Hematopoietic multipotent progenitor cell (in vitro differentiated cells): ENCODE measurements at places on chromosomes 11 and 22.

- no peak for DNase-seq
Measured at GRCh38 chr22:19976671-19977070, 35.1 kb upstream of the TXNRD2 start.

GRCh38 chr11:104432981-104433380 lies 269.0 kb upstream of the PDGFD start:
- no peak for DNase-seq

DNA sequence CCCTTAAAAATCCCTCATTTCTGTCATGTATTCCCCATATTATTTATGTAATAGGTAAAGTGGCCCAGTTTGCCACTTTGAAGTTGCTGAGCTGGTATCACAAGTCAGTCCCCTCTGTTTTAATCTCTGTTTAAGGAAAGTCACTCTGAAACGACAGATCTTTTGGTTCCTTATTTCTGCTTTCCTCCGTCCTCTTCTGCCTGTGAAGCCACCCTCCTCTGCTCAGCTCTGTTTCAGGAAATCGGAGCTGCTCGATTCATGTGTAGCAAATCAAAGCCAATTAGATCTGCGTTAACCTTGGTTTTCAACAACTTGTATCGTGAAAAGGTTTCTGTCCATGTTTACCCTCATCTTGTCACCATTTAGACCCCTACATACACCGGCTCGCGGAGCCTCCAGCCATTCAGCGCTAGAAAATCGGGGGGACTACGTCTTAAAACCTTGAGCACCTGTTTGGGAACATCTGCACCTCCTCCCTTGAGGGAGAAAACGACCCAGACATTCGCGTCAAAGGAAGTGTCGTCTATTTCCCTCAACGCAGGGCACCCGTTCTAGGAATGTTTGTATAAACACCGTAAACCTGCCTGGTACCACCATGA lies 576 bp upstream of the SC5D start:
- peak; percentile 56 for DNase-seq

DNA sequence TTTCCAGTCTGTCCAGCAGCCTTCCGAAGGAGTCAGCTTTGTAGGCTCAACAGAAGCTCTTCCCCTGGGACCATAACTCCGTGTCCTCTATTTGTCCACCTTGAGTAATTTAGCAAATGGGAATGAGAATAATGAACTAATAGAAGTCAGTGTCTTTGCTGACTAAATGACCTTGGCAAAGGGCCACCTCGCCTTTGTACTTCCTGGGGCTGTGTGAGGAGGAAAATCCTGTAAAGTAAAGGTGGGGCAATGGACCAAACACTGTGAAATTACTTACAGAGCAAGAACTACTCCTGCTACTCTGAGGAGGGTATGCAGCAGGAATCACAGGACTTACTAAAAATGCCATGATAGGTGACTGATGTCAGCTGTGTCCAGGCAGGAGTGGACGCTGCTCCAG lies 36.2 kb upstream of the CSNK2A3 start:
- no peak for DNase-seq

GRCh38 chr22:22913989-22914388 lies 26.4 kb downstream of the IGLL5 start:
- DNase-seq = peak; percentile 41

GRCh38 chr11:120188811-120189455 lies 21.9 kb upstream of the OAF start:
- DNase-seq = no peak

- DNase-seq = no peak
Measured at GRCh38 chr11:75639762-75640181, 29.1 kb downstream of the MAP6 start.

DNA sequence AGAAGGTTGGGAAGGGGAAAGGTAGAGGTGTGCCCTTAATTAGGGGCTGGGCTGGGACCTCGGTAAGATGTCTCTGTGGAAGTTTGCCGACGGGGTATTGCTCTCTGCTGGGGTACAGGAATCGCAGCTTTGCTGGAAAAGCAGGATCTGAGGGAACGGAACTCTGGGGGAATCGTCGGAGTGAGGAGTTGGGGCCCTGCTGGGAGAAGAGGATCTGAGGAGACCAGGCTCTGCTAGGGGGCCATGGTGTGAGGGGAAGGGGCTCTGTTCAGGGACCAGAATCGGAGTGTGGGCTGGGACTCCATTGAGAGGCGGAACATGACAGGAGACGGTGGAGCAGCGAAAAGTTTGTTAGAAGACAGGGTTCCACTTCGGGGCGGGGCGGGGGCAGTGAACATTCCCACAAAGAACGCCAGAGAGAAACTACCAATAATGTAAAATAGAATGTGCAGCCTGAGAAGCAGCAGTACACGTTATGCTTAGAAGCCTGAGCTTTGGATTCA lies 456 bp downstream of the AAMDC start:
- DNase-seq = peak; percentile 21

- DNase-seq = no peak
Measured at GRCh38 chr22:23110190-23110921, 31.4 kb downstream of the RSPH14 start.

DNA sequence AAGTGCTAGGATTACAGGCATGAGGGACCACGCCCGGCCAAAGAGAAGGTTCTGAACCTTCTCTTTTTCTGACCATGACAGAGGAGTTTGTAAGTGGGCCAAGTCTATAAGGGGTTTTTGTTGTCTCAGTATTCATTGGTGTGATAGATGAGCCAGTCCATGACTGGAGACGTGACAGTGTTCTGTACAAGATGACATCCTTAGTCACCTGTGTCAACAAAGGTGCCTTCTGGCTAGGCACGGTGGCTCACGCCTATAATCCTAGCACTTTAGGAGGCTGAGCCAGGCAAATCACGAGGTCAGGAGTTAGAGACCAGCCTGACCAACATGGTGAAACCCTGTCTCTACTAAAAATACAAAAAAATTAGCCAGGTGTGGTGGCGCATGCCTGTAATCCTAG lies 4.2 kb upstream of the KLHL22 start:
- DNase-seq = no peak

- DNase-seq = no peak
Measured at GRCh38 chr11:60840470-60841430, 1.2 kb upstream of the CCDC86 start.

DNA sequence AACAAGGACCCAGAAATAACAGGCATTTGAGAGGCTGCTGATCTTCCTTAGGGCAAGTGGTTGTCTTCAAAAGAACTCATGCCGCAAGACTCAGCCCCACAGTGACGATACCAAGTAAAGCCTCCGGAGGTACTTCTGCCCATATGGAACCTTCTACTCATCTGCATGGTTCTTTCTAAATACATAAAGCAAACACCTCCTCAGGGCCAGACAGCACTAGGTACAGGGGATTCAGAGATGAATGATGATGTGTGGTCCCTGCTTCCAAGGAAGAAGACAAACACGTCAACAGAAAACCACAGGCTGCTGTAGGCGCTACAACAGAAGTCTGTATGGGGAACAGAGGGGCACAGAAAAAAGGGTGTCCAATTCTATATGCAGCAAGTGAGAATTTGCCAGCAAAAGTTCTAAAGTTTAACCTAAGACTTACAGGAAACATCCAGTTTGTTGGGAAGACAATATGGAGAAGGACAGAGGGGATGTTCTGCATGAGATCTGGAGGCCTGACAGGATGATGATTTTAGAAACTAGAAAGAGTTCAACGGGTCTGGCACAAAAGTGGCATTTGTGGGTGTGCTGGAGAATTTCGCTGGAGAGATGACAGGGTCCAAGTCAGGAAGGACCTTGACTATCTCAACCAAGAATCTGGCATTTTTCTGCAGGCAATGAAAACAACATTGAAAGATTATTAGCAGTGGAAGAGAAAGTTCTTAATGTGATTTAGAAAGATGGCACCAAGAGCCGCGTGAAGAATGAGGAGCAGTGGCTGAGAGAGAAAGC lies 23.7 kb downstream of the JAML start:
- DNase-seq = peak; percentile 28

GRCh38 chr22:33038836-33039235 lies 19.3 kb downstream of the SYN3 start:
- no peak for DNase-seq

GRCh38 chr11:61054927-61055562 lies 47.2 kb upstream of the CD5 start:
- DNase-seq = no peak

GRCh38 chr11:16347928-16348685 lies 8.2 kb downstream of the SOX6 start:
- no peak for DNase-seq

GRCh38 chr11:123361110-123361509 lies 69.0 kb upstream of the GRAMD1B start:
- DNase-seq = no peak

GRCh38 chr11:134388590-134388989 lies 23.5 kb downstream of the B3GAT1 start:
- no peak for DNase-seq

DNA sequence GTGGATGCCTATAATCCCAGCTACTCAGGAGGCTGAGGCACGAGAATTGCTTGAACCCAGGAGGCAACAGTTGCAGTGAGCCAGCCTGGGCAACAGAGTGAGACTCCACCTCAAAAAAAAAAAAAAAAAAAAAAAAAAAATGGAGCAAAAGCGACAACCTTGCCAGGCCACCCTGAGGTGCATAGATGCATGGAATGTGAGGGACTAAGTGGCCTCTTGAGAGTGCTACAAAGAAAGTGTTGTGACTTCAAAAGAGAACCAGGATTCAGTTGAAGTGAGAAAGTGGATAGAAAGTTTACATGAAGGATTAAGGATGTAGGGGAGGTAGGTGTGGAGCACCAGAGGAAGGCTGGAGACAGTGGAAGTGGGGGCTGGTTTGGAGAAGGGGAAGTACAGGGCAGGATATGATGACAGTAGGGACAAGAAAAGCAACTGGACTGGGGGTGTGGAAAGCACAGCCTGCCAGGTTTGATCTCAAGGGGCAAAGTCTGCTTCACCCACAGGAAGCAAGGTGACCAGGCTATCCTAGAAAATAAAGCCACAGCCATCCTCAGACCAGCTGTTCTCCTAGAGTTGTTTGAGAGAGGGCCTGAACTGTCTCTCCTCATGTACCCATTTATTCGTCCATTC lies 36.0 kb upstream of the OLFML1 start:
- DNase-seq = no peak

DNA sequence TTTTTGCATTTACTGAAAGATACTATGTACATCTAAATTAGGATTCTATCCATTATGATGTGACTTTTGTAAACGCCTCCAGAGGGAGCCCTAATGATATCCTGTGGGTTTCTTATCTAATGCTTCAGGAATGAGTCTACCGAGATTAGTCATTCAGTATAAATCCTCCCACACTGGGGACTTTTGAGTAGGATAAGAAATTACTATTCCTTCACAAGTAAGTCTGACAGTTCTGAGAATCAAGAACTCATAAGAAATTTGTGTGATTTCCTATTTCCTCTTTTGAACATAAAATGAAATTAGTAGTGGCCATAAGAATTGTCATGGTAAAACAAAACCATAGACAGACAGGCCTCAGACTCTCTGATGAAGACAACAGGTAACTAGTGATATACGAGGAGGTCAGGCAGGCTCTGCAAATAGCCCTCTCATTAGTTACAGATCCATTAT lies 10.0 kb upstream of the OR5M1 start:
- peak; percentile 12 for DNase-seq

DNA sequence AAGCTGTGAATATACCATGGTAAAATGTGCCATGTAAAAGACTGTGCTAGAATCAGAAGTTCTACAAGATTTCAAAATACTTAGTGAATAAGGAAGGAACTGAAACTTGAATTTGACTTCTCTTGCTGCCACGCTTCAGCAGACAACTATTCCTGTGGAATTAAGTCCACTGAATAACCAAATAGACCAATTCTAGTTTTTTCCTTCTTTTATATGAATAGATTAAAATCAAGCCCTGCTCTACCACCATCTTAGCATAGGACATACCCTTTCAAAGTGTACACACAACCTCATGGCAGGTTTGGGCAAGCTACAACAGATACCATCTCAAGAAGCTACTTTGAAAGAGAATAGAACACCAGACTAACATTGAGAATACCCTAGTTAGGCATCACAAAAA lies 23.4 kb upstream of the CLNS1A start:
- no peak for DNase-seq

GRCh38 chr11:97862021-97862420 lies 1158.7 kb upstream of the CNTN5 start:
- DNase-seq = no peak

- DNase-seq = no peak
Measured at GRCh38 chr11:18697576-18697975, 1.0 kb upstream of the TMEM86A start.

DNA sequence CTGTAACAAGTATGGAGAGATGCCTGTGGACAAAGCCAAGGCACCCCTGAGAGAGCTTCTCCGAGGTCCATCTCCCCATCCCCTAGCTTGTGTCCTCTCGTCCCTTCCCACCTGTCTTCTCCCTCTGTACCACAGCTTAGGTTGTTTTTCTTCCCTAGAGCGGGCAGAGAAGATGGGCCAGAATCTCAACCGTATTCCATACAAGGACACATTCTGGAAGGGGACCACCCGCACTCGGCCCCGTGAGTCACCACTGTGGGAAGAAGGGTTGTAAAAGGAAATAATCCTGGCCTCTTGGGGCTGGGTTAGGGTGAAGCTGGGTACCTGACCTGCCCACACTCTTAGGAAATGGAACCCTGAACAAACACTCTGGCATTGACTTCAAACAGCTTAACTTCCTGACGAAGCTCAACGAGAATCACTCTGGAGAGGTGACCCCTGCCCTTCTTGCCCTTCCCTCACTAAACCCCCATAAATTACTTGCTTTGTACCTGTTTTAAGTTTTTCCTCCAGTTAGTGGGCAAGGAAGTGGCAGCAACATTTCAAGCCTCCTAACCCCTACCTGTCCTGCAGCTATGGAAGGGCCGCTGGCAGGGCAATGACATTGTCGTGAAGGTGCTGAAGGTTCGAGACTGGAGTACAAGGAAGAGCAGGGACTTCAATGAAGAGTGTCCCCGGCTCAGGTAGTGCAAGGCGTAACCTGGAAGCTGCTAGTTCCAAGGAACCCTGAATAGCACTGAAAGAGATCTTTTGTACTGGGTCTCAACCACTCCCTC lies 3.1 kb downstream of the TAF10 start:
- DNase-seq = no peak

GRCh38 chr11:82765466-82766034 lies 31.9 kb upstream of the FAM181B start:
- no peak for DNase-seq

GRCh38 chr22:23402275-23403151 lies 177.6 kb downstream of the IGLL1 start:
- peak; percentile 84 for DNase-seq

- no peak for DNase-seq
Measured at GRCh38 chr22:37632174-37633088, 7.0 kb upstream of the SH3BP1 start.

DNA sequence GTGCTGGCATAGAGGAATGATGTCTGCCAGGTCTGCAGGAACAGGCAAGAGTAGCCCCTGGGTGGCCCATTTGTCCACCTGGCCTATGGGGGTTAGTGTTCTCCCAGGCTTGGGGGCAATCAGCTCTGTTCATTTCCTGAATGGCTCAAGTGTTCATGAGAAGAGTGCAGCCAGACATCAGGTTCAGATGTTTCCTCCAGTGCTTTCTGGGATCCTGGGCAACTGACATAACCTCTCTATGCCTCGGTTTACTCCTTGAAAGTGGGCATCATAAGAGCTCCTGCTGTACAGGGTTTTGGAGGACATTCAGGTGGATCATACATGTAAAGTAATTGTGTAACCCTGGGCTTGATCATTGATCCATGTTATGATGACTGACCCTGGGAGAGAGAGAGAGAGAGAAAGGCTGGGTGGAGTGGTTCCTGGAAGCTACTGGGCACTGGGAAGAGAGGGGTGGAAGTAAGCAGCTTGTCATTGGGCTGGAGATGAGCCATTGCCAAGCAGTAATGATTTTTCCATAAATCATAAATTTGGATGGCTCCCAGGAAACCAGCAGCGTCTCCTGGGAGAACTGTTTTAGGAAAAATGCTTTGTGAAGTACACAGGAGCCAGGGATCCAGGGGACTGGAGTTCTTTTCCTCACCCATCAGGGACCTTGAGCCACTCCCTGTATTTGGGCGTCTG lies 30.2 kb upstream of the ACCSL start:
- no peak for DNase-seq
